CMK (cell line): ENCODE measurements at places on chromosomes 12 and 14.

GRCh38 chr12:54829511-54829910, 24.8 kb upstream of the MUCL1 start:
- no peak for DNase-seq

DNA sequence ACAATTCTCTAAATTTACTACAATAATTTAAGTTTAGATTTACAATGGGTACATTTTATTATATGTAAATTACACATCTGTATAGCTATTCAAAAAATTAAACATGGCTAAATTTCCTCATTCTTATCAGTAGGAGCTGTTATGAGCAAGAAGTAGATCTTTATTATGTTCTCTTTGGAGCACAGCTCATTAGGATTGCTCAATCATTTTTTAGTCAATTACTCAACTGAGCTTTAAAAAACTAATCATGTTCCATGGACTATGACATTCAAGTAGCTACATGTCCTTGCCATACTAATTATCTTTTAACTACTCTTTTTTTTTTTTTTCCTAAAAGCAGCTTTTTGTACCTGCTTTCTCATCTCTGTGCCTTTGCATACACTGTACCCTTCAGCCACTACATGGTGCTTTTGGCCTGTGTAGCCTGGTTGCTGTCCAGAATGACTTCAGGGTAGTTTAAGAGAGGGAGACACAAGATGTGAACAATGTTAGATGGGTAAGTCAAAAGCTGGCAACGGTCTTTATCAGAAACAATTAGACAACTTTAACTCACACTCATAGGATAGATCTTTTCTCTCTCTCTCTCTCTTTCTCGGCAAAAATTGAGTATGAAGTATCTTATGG, 69.0 kb downstream of the SSPN start:
- no peak for DNase-seq

DNA sequence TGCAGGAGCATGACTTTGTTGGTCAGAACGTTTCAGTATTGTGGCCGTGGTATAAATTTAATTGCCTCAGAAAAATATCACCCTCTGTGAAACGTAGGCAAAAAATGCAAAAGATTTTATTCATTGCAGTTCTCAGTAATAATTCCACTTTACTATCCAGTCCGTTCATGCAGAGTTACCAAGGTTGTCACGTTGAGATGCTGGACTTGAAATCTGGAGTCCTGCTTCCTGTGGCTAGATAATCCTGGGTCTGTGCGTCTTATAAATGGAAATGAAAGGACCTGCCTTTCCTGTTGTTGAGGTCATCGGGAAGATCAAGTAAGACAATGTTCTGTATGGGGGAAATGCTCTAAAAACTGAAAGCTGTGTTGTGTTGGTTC, 1.3 kb upstream of the AVPR1A start:
- no peak for DNase-seq

- no peak for DNase-seq
Measured at GRCh38 chr12:10562306-10562933, 51.0 kb downstream of the MAGOHB start.

DNA sequence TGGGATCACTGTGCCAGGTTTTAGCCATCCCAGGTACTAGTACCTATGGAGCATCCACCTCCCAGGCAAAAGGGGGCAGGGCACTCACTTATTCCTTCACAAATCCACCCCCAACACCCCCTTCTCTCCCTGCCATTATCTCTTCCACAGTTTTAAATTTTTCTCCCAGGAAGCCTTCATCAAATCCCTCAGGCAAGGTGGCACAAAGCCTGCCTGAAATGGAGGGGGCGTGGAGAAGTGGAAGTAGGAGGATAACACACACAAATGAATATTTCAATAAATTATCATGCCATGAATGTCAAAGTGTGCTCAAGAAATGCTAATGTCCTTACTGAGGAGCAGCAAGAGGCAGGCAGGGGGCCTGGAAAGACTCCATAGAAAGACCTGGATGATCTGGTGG, 4.7 kb upstream of the CHST11 start:
- DNase-seq, result no peak

GRCh38 chr14:60622917-60623257, 26.4 kb downstream of the SIX1 start:
- no peak for DNase-seq

GRCh38 chr12:99092100-99092851, 447.2 kb downstream of the APAF1 start:
- no peak for DNase-seq

- DNase-seq, result no peak
Measured at GRCh38 chr14:91660790-91661189, 71.1 kb downstream of the CATSPERB start.

DNA sequence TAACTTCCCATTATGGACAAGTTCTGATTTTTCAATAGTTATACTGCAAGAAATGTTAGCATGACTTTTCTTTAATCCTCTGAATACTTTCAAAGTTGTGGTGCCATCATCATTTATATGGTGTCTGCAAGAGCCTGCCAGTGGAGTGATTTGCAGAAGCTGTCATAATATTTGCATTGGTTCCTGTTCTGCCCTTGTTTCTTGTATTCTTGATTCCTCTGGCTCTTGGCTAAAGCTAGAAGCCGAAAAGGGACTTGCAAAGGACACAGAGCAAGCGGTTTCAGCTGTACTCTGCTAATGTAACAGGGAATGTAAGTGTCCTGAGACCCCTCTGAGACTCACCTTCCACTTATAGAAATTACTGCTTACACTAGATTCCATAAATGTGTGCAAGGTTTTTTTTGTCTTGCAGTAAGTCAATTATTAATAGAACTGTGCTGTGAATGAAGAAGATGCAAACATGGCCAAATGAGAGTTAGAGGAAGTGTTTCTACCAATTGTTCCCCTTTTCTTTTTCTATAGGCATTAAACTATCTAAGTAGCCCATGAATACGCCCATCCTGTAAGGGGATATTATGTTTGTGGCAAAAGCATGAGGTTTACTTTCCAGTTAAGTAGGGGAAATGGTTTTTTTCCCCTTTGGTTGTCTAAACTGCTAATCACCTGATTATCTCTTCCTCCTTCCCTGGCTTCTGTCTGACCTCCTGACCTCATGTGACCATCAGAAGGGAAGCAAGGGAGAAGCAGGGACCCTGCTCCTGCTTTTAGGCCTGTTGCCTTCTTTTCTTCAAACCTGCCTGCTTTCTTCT, 5.3 kb downstream of the DYRK4 start:
- no peak for DNase-seq

- no peak for DNase-seq
Measured at GRCh38 chr12:47757840-47758583, 668 bp downstream of the RAPGEF3 start.

GRCh38 chr12:84038242-84038641, 874.4 kb downstream of the SLC6A15 start:
- DNase-seq, result no peak

- no peak for DNase-seq
Measured at GRCh38 chr14:61643555-61643954, 51.8 kb upstream of the HIF1A start.

GRCh38 chr14:75418850-75419768, 8.7 kb upstream of the JDP2 start:
- peak; percentile 45 for DNase-seq

- no peak for DNase-seq
Measured at GRCh38 chr12:122422730-122423257, 325 bp upstream of the CLIP1 start.

- DNase-seq, result no peak
Measured at GRCh38 chr12:25051656-25052195, 102.8 kb upstream of the BCAT1 start.

GRCh38 chr14:23702656-23703426, 66.7 kb downstream of the DHRS2 start:
- peak; percentile 45 for DNase-seq

- no peak for DNase-seq
Measured at GRCh38 chr12:879641-880040, 69.9 kb downstream of the RAD52 start.

DNA sequence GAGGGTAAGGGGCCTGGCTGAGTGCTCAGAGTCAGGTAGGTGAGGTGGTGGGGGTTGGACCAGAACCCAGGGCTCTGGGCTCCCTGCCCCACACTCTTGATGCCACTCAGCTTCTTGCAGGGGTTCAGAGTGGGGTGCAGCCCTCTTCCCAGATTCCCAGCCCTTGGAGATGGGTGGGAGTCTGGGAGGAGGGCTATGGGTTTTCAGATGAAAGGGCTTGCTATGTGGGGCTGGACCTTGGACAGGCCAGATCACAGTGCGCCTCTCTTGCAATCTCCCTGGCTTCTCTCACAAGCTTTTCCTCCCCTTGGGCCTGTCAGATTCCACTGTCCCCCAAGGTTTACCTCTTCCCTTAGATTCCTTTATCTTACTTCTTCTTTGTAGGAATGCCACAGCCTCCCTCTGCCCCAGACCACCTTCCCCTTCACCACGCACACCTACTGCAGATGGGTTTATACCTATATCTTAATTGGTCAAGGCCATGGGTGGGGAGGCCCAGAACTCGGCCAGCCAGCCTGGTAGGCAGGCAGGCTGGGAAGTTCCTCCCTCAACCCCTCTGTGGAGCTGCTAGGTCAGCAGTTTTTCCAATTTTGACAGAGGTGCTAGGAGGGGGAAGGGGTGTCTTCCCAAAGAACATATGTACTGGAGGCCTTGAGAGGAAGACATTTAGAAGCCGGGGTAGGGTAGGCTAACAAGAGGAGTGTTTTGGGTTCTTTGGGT, 1.4 kb downstream of the NYNRIN start:
- DNase-seq, result no peak

GRCh38 chr14:45290547-45290946, 37.5 kb upstream of the MIS18BP1 start:
- no peak for DNase-seq
